ENCODE measurements at places on chromosomes 7 and 10. TPM values are rescaled to one million over a fixed set of nuclear protein-coding genes. Genes with fewer than 3 reads are reported as not detected.

DNA sequence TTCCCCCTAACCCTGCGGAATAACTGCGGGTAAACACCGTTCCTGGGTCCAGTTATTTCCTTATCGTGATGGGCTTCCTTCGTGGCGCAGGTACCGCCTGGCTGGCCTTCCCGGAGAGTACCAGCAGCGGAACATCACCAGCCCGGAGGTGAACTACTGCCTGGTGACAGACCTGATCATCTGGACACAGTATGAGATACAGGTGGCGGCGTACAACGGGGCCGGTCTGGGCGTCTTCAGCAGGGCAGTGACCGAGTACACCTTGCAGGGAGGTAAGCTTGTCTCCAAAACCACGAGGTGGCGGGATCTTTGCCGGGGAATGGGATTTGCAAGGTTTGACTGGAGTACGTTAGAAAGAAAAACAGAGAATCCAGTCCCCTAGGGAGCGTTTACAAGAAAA lies 665.0 kb upstream of the FOXK1 start:
- no peak for DNase-seq

DNA sequence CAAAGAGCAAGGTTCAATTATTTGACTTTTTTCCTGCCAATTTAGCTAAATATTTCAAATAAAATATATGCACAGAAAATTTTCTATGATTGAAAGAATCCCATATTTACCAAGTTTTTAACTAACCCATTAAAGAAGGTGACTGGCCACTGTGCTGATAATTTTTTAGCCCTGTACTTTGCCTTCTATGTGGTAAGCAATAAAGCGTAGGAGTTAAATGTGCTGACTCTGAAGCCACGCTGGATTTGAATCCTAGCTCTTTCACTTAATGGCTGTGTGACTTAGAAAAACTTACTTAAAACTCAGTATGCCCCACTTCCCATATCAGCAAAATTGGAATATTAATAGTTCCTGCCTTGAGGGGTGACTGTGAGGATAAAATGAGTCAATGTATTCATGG lies 82.1 kb downstream of the NEUROD6 start:
- no peak for DNase-seq

DNA sequence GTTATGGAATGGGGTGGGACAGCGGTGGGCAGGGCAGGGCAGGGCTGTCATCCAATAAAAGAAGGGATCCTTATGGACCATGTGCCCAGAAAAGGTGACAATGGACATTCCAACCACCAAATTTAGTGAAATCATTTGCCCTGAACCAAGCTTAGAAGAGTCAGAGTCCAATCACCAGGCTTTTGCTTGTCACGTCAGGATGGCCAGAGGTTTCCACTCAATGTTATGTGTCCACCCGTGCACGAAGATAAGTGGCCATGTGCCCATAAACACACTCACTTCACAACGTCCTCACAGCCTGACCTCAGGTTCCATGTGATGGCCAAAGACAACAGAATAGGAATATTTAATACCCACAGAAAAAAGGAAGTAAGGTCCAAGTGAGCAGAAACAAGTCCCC lies 36.6 kb upstream of the PLPP4 start:
- no peak for DNase-seq

DNA sequence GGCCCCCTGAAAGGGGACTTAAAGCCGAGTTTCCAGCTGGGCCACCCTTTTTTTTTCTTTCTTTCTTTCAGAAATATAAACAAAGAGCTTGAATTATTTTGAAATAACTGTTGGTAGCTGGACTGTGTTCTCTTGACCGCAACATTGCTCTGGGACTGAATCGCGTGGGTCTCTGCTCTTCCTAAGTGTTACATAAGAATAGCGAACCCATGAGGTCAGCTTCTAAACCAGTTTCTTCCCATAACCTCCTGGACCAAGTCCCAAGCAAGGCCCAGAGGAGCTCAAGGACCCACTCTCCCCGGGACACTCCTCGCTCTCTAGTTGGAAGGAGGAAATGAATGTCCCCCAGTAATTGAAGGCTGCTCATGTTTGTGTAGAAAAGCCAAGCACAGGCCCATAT lies 91.1 kb downstream of the CXCL12 start:
- DNase-seq = no peak

GRCh38 chr10:56912043-56912442 lies 551.0 kb upstream of the ZWINT start:
- no peak for DNase-seq

The ERVW-1 gene
- not detected for polyA plus RNA-seq

The PLAC9 gene
- polyA plus RNA-seq = 0.21 TPM

- no peak for DNase-seq
Observed at GRCh38 chr7:129906700-129907099, 46.1 kb downstream of the UBE2H start.

The SPDYE2 gene
- not detected for polyA plus RNA-seq

DNA sequence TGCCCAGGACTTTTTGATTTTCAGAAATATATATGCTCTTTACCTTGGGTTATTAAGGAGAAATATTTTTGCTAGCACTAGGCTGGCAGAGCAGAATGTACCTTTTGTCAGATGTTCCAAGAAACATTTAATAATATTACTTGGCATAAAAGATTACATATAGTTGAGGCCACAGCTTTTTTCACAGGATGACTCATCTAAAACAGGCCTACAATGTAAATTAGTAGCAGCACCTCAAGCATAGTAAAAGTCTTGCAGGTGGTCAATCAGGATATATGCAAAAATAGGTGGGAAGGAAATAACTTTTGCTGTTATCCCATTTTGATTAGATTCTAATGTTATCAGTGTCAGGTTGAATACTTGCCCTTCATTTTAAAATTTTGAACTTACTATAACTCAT lies 14.9 kb upstream of the ITGB1 start:
- DNase-seq = no peak

DNA sequence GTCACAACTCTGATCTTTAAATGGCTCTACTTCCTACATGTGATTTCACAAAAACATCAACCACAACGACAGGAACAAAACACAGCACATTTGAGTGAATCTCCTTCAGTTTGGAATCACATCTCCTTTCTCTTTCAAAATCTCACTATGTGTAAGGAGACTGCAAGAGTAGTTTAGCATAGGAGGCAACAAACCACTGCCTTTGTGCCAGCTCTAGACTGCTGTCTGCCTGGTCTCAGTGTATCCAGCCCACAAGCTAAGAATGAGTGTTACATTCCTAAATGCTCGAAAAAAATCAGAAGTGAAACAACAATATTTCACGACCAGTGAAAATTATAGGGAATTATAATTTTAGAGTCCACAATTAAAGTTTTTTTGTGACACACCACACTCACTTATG lies 217.0 kb upstream of the STEAP4 start:
- no peak for DNase-seq

- DNase-seq = no peak
Observed at GRCh38 chr10:69803809-69804208, 2.1 kb downstream of the COL13A1 start.

DNA sequence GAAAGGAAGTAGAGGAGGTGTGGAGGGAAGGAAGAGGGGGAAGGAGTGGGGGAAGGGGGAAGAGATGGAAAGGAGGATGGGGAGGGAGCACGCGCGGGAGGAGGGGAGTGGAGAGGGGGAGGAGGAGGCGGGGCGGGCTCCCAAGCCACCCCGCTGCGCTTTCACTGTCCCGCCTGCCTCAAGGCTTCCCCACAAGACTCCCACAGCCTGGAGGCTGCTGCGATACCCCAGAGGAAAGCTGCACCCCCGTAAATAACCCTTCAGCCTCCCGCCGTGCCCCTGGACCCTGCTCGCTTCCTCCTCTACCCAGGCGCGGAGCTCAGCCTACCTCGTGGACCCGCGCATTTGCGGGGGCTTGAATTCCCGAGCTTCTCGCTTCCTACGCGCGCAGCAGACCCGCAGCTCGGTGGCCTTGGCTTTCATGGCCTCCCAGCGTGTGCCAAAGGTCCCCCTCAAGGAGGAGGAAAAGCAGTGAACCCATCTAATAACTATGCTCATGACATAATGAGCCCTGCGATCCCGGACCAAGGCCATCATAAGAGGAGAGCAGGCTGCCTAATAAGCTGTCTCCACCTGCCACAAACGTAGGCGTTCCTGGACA lies at the start of gene C10orf67:
Gene C10orf67, minus strand, starts transcription at position 557 of the 601 bp plus-strand sequence. Its CDS starts 23 bp downstream, at position 534.
- DNase-seq = peak; percentile 79

- no peak for DNase-seq
Observed at GRCh38 chr7:158266426-158266816, 321.2 kb downstream of the PTPRN2 start.

- no peak for DNase-seq
Observed at GRCh38 chr7:119974972-119975371, 298.0 kb upstream of the KCND2 start.

The PRKAR1B gene
- polyA plus RNA-seq = 50.5 TPM

The RPEL1 gene
- polyA plus RNA-seq = 0.08 TPM

DNA sequence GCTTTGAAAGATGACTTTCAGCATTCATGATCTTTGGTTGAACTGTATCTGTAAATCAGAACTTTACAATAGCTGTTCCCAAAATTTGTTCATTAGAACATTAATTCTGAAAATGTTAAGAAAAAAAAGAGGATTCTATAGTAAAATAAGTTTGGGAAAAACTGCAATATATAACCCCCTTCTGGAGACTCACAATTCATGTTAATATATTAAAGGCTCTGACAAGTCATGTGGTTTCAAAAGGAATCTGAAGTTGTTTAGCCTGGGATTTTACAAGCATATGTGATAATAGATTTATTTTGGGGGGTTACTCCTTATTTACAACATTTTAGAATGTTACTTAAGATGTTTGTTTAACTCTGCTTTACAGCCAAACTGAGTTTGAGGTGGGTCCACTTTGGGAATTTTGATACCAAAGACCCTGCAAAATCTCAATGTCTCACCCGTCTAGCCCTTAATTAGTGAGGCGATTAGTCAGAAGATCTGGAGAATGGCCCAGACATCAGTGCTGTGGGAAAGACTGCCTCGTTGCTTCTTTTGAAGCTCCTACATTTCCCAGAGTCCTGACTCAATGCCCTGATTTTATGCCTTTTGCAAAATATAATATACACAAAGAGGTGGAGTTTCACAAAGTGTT lies 40.0 kb downstream of the CDK1 start:
- DNase-seq = no peak

The THSD7A gene
- 0.49 TPM for polyA plus RNA-seq

DNA sequence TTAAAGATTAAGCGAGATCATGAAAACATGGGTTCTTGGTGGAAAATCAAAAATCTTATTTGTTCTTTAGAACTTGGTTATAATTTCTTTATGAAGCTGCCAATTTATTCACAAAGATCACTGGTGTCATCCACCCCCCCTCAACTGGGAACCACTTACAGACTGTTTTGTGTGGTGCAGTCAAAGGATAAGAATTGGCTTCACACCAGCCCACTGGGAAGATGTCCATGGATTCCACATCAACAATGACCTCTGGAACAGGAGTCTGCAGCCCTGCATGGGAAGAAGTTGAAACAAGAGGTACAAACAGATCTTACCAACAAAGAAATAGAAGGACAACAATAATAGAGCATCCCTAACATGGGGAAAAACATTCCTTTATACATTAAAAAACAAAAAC lies 205.2 kb downstream of the SFMBT2 start:
- DNase-seq = no peak

GRCh38 chr7:116793795-116794340 lies 68.5 kb upstream of the CAPZA2 start:
- DNase-seq = no peak

DNA sequence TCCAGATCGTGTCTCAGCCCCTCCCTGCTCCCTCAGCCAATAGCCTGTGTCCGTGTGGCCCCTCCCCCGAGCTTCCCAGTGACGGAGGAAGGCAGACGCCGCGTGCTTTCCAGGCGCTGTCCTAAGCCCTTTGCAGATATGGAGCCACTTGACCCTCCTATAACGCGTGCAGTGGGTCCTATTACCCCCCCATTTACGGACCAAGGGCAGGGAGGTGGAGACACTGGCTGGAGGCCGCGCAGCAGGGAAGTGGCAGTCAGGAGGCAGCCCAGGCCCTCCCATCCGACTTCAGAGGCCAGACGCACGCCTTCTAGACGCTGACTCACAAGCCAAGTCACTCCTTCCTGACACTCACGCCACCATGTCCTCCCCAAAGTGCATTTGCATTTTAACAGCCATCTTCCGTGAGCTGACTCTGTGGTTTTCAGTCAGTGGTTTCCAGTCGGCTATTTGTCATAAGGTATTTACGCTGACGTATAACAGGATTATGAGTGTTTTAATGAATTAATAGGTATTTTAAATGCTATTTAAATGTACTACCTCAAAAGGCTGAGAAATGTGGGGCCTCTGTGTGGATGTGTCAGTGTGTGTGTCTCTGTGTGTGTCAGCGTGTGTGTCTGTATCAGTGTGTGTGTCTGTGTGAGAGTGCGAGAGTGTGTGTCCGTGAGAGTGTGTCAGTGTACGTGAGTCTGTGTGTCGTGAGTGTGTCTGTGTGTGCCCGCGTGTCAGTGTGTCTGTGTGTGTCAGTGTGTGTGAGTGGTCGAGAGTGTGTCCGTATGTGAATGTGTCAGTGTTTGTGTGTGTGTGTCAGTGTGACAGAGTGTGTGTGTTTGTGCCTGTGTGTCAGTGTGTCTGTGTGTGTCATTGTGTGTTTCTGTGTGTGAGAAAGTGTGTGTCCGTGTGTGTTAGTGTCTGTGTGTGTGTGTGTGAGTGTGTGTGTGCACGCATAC lies 92.0 kb upstream of the INSIG1 start:
- peak; percentile 65 for DNase-seq

GRCh38 chr10:2223548-2224320 lies 486.4 kb upstream of the ADARB2 start:
- DNase-seq = no peak

DNA sequence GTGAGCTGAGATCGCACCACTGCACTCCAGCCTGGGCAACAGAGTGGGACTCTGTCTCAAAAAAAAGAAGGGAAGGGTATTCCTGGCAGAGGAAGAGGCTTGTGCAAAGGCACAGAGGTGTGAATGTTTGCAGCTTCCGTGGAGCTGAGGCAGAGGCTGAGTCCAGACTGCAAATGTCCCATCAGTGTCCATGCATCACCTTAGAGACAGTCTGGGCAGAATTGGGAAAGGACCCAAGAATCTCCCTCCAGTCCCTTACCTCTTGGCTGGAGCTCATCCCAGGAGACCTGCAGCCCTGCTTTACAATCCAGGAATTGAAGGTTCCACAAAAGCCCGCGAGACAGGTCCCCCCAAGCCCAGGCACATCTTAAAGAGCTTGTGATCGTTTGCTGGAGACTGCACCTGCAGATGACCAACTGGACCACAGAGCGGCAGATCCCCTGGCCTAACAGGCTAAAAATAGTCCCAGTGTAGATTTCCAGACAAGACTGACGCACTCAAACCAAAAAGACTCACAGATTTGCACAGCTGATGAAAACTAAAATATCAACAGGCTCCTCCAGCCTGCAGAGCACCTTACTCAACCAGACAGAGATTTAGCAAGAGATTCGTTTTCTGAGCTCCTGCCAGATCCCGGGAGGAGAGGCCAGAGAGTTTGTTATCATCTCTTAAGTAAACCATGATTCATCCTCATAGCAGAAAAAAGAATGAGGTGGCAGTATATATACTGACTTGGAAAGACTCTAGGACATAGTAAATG lies 22.9 kb upstream of the NANOS1 start:
- DNase-seq = peak; percentile 48

GRCh38 chr7:100546129-100546925 lies 7.3 kb downstream of the AGFG2 start:
- DNase-seq = no peak

DNA sequence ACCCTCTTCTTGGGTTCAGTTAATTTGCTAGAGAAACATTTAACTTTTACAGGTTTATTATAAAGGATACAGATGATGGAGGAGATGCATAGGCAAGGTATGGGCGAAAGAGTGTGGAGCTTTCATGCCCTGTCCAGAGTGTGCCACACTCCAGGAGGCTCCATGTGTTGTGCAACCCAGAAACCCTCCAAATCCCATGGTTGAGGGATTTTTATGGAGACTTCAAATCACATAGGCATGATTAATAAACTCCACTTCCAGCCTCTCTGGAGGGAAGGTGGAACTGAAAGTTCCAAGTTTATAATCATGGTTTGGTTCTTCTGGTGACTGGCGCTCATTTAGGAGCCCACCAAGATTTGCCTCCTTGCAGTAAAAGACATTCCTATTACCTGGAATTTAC lies 159.9 kb downstream of the PHTF2 start:
- DNase-seq = no peak

Measured in SK-N-SH (cell line).